ENCODE measurements at places on chromosomes 3 and 15. TPM values are rescaled to one million over a fixed set of nuclear protein-coding genes. Genes with fewer than 3 reads are reported as not detected.

GRK7 gene
- total RNA-seq: not detected

SSUH2 gene
- 6.4 TPM for total RNA-seq

PCOLCE2 gene
- 70.4 TPM for total RNA-seq

SAMD7 gene
- not detected for total RNA-seq

GOLGA6D gene
- not detected for total RNA-seq

LEKR1 gene
- 0.29 TPM for total RNA-seq

LDHAL6B gene
- total RNA-seq: not detected

CHAC1 gene
- 12.7 TPM for total RNA-seq

ALCAM gene
- total RNA-seq: 46.9 TPM

UROC1 gene
- not detected for total RNA-seq

TGM5 gene
- not detected for total RNA-seq

TAGLN3 gene
- total RNA-seq: 1.2 TPM

ASB14 gene
- not detected for total RNA-seq

LHFPL4 gene
- total RNA-seq: not detected

SRGAP3 gene
- total RNA-seq: 1.8 TPM

PPP1R14D gene
- not detected for total RNA-seq

ZNF710 gene
- total RNA-seq: 3.0 TPM

MESP1 gene
- total RNA-seq: 4.7 TPM

CLEC3B gene
- total RNA-seq: not detected

Data from Caki2 (cell line).